AG08395 (cell line): ENCODE measurements at places on chromosomes 2 and 18.

DNA sequence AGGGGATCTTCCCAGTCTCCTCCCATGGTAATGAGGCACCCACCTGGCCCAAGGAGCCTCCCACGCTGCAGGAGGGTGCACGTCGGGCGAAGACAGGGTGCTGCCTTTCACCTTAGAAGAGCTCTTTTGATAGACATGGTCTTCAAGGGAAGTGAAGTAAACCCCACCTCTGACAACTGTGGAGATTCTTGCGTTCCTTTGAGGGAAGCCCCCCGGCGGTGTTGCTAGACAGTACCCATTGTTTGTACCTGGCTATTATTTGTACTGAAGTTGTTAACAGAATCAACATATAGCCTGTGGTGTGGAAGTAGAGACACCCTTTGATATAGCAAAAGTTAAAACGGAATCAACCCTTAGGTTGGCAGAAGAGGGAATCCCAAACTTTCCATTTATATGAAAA lies 648.0 kb downstream of the GALR1 start:
- DNase-seq, result no peak

- no peak for DNase-seq
These were observed 156.1 kb downstream of the LDLRAD4 start for GRCh38 chr18:13374468-13375301.

GRCh38 chr2:795531-796041 lies 118.4 kb upstream of the TMEM18 start:
- DNase-seq, result no peak

DNA sequence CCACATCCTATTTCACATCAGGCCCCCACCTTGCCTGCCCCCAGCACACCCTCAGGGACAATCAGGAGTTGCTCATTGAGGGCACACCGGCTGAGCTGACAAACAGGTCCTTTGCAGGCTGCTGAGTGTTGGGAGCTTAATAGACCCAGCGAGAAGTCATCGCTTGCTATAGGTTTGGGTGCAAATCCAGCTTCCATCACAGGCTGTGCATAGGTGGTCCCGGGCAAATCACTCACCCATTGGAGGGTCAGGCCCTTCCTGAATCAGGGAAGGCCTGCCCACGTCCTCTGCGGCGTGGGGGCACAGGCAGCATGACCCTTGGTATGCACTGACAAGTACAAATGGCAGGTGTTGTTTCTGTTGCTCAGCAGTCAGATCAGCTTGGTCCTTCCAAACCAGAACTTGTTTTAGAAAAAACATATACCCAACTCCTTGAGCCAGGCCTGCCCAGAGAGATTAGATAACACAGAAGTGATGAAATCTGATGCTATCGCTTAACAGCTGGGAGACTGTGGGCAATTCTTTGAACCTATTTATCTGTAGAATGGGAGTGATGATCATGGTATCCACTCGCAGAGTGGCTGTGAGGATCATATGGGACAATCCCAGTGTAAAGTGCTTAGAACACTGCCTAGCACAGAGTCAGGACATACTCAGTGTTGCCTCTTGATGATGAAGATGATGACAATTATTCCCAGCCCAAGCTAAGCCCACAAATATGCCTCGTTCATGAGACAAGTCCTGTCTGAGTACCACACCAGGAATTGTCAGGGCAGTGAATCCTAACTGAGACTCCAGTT lies 34.9 kb downstream of the SMAD7 start:
- DNase-seq, result no peak

DNA sequence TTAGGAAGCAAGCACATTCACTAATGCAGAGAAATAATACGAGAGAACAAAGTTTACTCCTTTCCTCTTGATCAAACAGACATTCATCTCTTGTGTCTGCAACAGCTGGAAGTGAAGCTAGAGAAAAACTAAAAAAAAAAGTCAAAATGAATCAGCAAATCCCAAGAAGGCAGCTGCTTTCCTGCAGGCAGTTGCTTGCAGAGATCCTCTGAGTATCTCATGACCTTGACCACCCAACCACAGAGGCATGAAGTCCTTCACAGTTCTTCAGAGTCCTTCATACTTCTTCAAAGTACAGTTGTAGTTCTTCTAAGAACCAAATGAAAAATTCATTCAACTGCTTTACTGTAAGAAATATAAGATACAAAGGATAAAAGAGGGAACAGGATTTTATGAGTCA lies 97.2 kb upstream of the ACVR1C start:
- no peak for DNase-seq

GRCh38 chr2:222989431-222989830 lies 62.6 kb upstream of the KCNE4 start:
- DNase-seq, result no peak

- no peak for DNase-seq
These were observed 96.0 kb downstream of the CDH2 start for GRCh38 chr18:28080876-28081300.

DNA sequence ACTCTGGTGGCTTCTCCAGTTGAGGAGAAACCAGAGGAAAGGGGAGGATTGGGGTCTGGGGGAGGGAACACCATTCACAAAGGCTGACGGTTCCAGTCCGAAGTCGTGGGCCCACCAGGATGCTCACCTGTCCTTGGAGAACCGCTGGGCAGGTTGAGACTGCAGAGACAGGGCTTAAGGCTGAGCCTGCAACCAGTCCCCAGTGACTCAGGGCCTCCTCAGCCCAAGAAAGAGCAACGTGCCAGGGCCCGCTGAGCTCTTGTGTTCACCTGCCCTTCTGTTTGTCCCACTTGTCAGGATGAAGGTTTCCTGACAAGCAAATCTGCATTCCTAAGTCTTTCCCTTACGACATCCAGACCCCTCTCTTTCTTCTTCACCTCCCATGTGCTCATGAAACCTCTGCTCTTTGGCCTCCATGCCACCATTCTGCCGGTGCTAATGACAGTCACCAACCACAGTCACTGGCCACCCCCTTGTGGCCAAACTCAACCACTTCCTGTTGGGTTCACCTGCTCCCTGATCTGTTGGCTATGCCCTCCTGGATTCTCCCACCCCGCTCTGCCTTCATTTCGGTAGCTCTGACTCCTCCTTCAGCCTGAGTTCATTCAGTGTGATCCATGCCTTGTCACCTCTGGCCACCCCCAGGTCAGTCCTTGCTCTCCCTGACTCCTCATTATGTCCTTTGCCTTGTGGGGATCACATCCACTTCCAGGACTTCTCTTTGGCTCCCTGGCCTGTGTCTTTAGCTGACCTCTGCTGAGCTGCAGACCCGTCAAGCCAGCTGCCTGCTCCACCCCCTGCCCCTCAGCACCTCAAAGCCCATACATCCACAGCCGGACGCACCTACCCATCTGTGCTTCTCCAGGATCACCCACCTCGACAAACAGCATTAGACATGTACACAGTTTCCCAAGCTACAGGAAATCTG lies 17.6 kb downstream of the EMX1 start:
- DNase-seq, result no peak

DNA sequence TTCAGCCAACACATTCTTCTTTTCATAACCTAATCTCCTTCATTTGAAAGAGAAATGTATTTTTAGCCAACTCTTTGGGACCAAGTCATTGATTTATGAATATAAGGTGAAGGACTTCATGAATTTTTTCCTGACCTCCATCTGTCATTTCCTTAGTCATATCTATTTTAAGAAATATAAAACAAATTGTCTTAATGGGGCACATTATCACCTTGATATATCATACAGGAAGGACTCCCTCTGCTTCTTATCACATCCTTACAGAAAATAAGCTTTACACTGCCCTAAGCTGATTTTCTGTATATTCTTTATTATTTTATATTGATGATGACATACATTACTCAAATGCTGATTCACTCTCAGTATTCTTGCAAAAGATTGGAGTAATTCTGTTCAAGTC lies 1076.2 kb downstream of the TDRD15 start:
- no peak for DNase-seq

GRCh38 chr2:56102866-56103265 lies 80.9 kb upstream of the CCDC85A start:
- DNase-seq, result peak; percentile 43

DNA sequence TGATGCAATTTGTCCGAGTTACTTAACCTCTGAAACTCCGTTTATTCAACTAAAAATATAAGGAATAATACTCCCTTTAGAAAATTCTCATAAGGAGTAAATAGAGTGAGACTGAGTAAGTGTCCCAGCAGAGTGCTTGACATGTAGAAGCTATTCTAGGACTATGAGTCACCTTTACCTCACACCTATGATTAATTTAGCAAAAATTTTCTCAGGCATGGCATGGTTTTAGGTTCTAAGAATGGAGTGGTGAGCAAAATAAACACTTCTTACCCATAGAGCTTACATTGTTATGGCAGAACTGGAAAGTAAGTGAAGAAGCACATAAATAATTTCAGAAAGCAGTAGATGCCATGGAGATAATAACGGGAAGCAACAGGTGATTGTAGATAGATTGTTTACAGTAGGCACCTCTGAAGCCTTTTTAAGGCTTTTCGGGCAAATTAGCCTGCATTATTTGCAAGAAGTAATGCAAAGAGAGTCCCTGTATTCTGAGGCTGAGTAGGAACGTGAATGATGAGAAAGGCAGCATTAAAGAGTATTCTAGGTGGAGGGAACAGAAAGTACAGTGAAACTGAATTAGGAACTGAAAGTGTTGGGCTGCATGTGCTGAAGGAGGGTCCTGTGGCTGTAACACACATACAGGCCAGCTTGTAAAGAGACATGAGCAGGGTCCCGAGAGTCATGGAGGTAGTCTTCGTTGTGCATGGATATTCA lies 209.2 kb downstream of the ZNF407 start:
- DNase-seq, result peak; percentile 74

DNA sequence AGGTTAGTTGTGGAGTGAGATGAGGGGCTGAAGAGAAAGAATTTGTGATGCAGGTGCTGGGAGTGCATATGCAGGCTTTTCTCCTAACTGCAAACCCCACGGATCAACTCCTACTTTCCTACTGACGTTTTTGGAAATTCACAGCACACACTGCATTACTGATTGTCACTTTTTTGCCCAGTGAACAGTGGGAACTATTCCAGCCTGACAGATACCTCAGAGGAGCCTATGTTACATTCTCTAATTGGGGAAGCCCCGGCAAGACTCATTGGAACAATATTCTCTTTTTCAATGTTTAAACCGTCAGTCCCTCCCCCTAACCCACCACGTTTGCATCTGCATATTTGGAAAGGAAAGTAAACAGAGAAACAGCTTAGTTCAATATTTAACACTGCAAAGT lies 126.2 kb downstream of the DPP4 start:
- no peak for DNase-seq

DNA sequence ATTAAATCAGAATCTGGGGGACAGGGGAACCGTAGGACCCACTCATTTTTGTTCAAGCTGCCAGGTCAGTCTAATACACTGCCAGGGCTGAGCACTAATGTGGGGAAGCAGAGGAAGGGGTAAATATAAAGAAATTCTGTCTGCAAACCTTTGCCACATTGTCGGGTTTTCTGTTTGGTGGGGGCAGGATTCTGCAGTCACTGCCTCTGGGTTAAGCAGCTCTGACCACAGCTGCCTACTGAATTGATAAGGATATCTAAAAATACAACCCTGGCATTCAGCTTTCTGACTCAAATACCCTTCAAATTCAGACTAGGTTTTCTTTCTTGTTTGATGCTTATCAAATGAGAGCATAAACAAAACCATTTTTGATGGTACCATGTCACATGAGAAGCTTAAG lies 6.0 kb downstream of the DNER start:
- no peak for DNase-seq

DNA sequence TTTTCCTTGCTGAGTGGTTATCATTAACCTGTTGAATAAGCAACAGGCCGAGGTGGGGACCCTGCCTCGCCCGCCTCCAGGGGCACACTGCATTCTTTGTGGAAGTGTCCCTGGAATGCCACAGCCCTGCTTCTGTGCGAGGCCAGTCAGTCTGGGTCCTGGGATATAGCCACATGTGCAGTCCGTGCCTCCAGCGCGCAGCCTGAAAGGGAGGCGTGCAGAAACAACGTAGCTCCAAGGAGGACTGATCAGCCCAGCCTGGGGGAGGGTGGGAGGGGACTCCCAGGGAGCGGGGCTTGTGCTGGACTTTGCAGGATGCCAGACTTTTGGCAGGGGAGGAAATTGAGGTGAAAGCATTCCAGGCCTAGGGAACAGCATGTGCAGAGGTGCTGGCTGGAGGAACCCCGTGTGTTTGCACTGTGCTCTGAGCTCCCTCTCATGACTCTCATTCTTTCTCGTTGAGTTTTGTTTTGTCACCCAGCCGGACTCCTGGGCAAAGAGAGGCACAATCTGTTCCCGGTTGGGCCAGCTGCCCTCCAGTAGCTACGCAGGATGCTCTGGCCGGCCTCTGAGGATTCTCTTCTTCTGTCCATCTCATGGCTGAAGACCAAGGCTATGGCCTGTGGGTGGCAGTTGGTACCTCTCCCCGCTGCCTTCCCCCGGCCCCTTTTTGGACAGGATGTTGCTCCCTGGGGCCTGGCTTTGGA lies 39.7 kb downstream of the HPCAL1 start:
- no peak for DNase-seq

- DNase-seq, result no peak
These were observed 18.6 kb downstream of the ST6GAL2 start for GRCh38 chr2:106867196-106867953.

- DNase-seq, result no peak
These were observed 150.0 kb downstream of the SLC4A3 start for GRCh38 chr2:219777388-219777787.

- DNase-seq, result no peak
These were observed 590 bp downstream of the MDH1 start for GRCh38 chr2:63589148-63589958.

DNA sequence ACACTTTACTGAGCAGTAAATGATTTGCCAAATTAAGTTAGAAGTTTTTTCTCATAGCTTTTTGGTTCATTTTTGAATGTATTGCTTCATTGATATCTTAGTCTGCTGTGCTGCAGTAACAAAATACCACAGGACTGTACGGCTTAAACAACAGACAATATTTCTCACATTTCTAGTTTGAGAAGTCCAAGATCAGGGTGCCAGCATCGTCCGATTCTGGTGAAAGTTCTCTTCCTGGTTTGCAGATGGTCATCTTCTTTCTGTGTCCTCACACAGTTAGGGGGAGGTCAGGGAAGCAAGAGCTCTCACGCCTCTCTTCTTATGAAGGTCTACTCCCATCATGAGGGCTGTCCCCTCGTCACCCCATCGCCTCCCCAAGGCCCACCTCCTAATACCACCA lies 325.4 kb downstream of the PTPRM start:
- DNase-seq, result no peak

- no peak for DNase-seq
These were observed 273.7 kb downstream of the SLC4A3 start for GRCh38 chr2:219901155-219901554.

DNA sequence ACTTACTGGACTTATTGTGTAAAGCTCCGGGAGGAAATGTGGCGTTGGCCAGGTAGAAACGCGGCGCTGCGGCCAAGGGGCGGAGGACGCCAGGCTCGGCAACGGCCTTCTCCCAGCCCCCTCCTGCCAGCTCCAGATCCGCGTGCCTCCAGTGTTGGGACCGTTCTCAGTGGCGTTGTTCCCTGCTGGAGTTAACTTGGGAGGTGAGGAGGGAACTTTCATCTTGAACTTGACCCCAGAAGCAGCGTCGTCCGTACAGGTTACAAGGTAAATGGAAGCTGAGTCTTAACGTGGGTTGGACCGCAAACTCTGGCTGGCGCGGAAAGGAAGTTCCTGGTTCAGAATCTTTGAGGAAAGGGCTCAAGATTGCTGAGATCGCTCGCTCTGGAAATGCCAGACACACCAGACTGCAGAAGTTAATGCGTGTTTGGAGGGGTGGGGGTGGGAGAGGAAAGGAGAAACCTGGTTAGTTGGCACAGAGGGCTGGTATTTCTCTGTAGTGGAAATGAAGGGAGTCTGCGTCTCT lies 1.3 kb downstream of the TANC1 start:
- DNase-seq, result no peak
